Gastroesophageal sphincter (tissue), 4 donors: ENCODE measurements at places on chromosomes 11 and 22.
A peak's percentile ranks its signal among the peaks of the same experiment; 100 is the strongest.

DNA sequence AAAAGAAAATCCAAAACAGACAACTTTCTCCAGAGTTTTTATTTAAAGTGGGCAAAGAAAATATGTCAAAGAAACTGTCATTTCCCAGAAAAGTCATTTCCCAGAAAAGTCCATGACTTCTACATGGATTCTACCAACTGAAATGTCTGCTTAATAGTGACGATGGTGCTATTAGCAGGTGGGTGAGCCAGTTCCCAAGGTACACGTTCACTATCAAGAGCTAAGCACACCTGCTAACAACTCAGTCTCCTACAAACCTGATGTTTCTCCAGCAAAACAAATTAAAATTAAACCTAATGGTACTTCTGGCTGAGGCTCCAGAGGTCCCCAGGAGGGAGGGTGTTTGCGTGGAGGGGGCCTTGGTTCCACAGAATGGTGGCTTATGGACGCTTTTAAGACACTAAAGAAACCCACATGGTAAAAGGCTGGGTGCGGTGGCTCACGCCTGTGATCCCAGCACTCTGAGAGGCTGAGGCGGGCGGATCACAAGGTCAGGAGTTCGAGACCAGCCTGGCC lies 26.8 kb downstream of the POU2AF1 start:
- no peaks in the 10 kb centered on the region for H3K27me3 ChIP-seq
- no peak overlapping the region for H3K4me3 ChIP-seq
- no peaks in the 10 kb centered on the region for H3K36me3 ChIP-seq
- no peaks in the 10 kb centered on the region for H3K4me1 ChIP-seq

- H3K36me3 ChIP-seq, result no peaks in the 10 kb centered on the region
- H3K27me3 ChIP-seq, result no peaks in the 10 kb centered on the region
- no peak overlapping the region for H3K27ac ChIP-seq
- H3K4me1 ChIP-seq, result no peaks in the 10 kb centered on the region
- no peak overlapping the region for H3K4me3 ChIP-seq
- no peak for ATAC-seq
Measured at GRCh38 chr22:28279888-28280287, 360.8 kb upstream of the PITPNB start.

- H3K4me3 ChIP-seq, result no peak overlapping the region
- no peak overlapping the region for H3K27ac ChIP-seq
- peaks cover 33% of the 10 kb centered on the region for H3K27me3 ChIP-seq
- no peaks in the 10 kb centered on the region for H3K36me3 ChIP-seq
- H3K4me1 ChIP-seq, result no peaks in the 10 kb centered on the region
- ATAC-seq, result no peak
Measured at GRCh38 chr11:62182147-62182891, 7.7 kb upstream of the SCGB1D1 start.

- H3K4me1 ChIP-seq, result no peaks in the 10 kb centered on the region
- no peak for ATAC-seq
- no peak overlapping the region for H3K4me3 ChIP-seq
- H3K27me3 ChIP-seq, result no peaks in the 10 kb centered on the region
- H3K27ac ChIP-seq, result no peak overlapping the region
- no peaks in the 10 kb centered on the region for H3K36me3 ChIP-seq
Measured at GRCh38 chr11:33952805-33953204, 60.9 kb upstream of the LMO2 start.

- H3K27ac ChIP-seq, result no peak overlapping the region
- ATAC-seq, result no peak
- no peak overlapping the region for H3K4me3 ChIP-seq
Measured at GRCh38 chr11:75510004-75510722, 15.6 kb downstream of the GDPD5 start.

GRCh38 chr11:64858467-64859263 lies 14.2 kb upstream of the CDC42BPG start:
- ATAC-seq, result no peak
- peaks cover 100% of the 10 kb centered on the region for H3K4me1 ChIP-seq
- no peak overlapping the region for H3K4me3 ChIP-seq
- peaks cover 41% of the 10 kb centered on the region for H3K36me3 ChIP-seq
- H3K27ac ChIP-seq, result peak overlapping the region; percentile 78
- H3K27me3 ChIP-seq, result no peaks in the 10 kb centered on the region

- no peak for ATAC-seq
- H3K4me3 ChIP-seq, result no peak overlapping the region
- no peaks in the 10 kb centered on the region for H3K36me3 ChIP-seq
- H3K27ac ChIP-seq, result no peak overlapping the region
- H3K27me3 ChIP-seq, result no peaks in the 10 kb centered on the region
Measured at GRCh38 chr22:24236656-24237055, 8.2 kb downstream of the GGT5 start.

DNA sequence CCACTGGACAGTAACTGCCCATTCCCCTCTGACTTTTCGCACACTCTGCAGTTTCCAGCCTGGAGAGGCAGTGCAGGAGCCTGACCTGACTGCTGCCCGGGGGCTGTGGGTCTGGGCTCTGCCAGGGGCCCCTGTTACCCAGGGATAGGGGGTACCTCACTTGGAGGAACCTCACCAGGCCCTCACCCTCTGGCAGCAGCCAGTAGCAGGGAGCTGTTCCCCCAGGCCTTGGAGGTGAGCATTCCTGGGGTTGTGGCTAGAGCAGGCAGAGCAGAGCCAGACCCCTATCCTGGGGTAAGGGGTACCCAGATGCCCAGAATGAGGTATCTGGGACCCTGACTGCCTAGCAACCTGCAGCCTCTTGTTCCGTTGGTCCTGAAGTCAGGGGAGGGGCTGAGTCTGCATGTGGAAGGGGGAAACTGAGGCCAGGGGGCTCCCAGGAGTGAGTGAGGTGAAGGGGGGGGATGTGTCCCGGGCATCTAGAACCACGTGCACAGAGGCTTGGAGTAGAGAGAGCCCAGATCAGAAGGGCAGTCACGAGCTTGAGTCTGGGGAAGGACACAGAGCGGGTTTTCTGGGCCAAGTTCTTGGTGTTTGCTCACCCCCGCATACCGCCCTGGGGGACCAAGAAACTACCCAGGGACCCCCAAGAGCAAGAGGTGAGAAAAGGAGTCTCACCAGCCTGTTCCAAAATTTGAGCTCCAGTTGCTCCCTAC lies 43.9 kb upstream of the ACCSL start:
- H3K27ac ChIP-seq, result no peak overlapping the region
- H3K4me3 ChIP-seq, result no peak overlapping the region
- no peaks in the 10 kb centered on the region for H3K27me3 ChIP-seq
- ATAC-seq, result no peak

DNA sequence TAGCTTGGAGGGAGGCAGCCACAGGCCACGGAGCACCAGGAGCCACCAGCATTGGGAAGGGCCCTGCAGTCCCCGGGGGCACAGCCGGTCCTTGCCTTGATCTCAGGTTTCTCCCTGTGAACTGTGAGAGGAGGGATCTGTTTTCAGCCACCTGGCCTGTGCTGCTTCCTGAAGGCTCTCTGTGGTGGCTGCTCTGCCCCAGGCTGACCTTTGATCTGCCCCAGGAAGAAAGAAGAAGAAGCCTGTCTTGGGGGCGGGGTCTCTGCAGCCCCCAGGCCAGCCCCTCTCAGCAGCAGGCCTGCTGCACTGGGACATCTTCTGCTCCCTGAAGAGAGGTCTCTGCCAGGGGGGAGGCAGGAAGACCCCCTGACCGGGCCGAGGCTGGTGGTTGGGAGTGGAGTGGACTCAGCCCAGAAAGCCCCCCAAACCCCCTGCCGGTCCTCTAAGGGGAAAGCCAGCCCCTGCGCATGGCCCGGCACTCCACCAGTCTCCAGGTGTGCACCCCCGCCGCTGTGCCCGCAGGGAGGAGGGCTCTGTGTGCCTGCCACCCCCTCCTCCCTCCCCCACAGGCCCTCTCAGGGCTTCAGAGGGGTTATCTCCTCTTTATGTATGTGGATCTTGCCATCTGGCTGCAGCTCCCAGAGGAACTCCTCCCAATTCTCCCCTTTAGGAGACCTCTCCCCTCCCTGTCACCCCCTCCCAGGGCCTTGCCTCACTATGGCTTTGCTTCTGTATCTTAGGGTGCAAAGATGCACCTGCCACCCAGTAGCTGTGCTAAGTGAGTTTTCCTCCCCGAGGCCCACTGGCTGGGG lies 675.3 kb downstream of the BRD1 start:
- H3K4me1 ChIP-seq, result no peaks in the 10 kb centered on the region
- H3K27me3 ChIP-seq, result peaks cover 85% of the 10 kb centered on the region
- H3K27ac ChIP-seq, result no peak overlapping the region
- H3K36me3 ChIP-seq, result no peaks in the 10 kb centered on the region

GRCh38 chr22:43819421-43819921 lies 7.4 kb upstream of the EFCAB6 start:
- H3K27me3 ChIP-seq, result peaks cover 51% of the 10 kb centered on the region
- H3K4me3 ChIP-seq, result no peak overlapping the region
- H3K27ac ChIP-seq, result no peak overlapping the region
- H3K4me1 ChIP-seq, result no peaks in the 10 kb centered on the region
- no peaks in the 10 kb centered on the region for H3K36me3 ChIP-seq
- ATAC-seq, result no peak

GRCh38 chr11:98409069-98409468 lies 611.7 kb upstream of the CNTN5 start:
- no peaks in the 10 kb centered on the region for H3K36me3 ChIP-seq
- H3K27ac ChIP-seq, result no peak overlapping the region
- no peaks in the 10 kb centered on the region for H3K27me3 ChIP-seq
- no peak overlapping the region for H3K4me3 ChIP-seq

DNA sequence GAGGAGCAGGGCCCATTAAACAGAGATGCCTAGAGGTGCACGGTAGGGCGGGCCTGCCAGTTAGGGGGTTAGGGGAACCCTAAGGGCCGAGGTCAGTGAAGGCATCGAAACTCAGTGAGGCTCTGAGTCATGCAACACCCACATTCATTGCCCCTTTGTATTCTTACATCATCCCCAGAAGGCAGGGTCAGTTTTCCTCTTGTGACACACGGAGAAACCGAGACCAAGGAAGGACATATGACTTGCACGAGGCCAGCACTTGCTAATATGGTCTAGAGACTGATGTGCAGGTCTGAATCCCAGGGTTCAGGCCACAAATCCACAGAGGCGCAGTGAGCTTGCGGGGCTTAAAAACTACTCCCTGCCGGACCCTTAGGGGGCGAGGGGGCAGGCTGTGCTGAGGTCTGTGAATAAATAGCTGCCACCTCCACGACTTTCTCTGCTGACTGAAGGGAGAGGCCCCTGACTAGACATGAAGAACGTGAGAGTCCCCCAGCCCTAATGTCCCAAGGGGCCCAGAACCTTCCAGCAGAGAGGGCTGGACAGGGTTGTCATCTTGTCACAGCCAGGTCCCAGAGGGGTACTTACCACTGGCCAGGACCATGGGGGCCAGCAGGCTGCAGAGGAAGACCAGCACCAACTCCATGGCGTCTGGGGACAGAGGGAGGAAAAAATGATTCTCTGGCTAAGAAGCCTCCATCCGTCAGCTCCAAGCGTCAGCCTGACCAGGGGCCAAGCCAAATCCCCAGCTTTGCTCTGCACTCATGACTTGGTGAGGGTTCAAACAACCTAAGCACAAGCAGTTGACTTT lies 17.8 kb upstream of the FXYD2 start:
- no peaks in the 10 kb centered on the region for H3K36me3 ChIP-seq
- H3K4me3 ChIP-seq, result no peak overlapping the region
- H3K27ac ChIP-seq, result no peak overlapping the region
- ATAC-seq, result peak; percentile 46
- H3K4me1 ChIP-seq, result no peaks in the 10 kb centered on the region
- no peaks in the 10 kb centered on the region for H3K27me3 ChIP-seq

GRCh38 chr11:1953489-1954266 lies 6.5 kb downstream of the MRPL23 start:
- H3K4me3 ChIP-seq, result no peak overlapping the region
- ATAC-seq, result peak; percentile 64
- H3K27ac ChIP-seq, result no peak overlapping the region
- no peaks in the 10 kb centered on the region for H3K27me3 ChIP-seq

GRCh38 chr22:36687516-36687915 lies 16.0 kb downstream of the CACNG2 start:
- H3K27me3 ChIP-seq, result peaks cover 97% of the 10 kb centered on the region
- ATAC-seq, result no peak
- no peaks in the 10 kb centered on the region for H3K36me3 ChIP-seq
- H3K4me1 ChIP-seq, result no peaks in the 10 kb centered on the region
- no peak overlapping the region for H3K4me3 ChIP-seq

DNA sequence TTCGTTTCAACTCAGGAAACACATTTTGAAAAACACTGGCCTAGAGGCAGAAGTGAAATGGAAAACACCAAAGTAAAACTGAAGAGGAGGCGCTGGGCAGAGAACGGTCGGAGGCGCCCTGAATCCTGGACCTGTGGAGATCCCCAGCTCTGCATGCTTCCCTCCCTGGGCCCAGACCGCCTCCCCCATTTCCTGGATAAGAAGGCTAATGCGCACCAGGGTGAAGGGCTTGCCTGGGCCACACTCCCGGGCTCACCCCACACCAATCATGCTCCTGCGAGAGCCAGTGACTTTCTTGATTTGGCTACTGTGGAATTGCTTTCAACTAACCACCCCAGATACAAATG lies 167.1 kb downstream of the CRYBB2 start:
- no peaks in the 10 kb centered on the region for H3K27me3 ChIP-seq
- no peaks in the 10 kb centered on the region for H3K36me3 ChIP-seq
- no peak overlapping the region for H3K4me3 ChIP-seq
- ATAC-seq, result no peak

- ATAC-seq, result no peak
- H3K36me3 ChIP-seq, result no peaks in the 10 kb centered on the region
- peak overlapping the region; percentile 78 for H3K27ac ChIP-seq
- peak overlapping the region; percentile 19 for H3K4me3 ChIP-seq
- H3K27me3 ChIP-seq, result peaks cover 17% of the 10 kb centered on the region
Measured at GRCh38 chr22:39252461-39253434, 8.0 kb upstream of the PDGFB start.

- no peak overlapping the region for H3K27ac ChIP-seq
- H3K36me3 ChIP-seq, result no peaks in the 10 kb centered on the region
- no peaks in the 10 kb centered on the region for H3K4me1 ChIP-seq
Measured at GRCh38 chr22:49297871-49298721, 529.6 kb downstream of the BRD1 start.

- peak overlapping the region; percentile 92 for H3K27ac ChIP-seq
- H3K36me3 ChIP-seq, result no peaks in the 10 kb centered on the region
- H3K4me3 ChIP-seq, result no peak overlapping the region
Measured at GRCh38 chr11:12286606-12287005, 90.8 kb upstream of the PARVA start.

GRCh38 chr11:102452461-102453301 lies at the start of gene TMEM123:
TSS of gene TMEM123 (minus strand) at chr11:102452765. CDS start at chr11:102452623, 142 bp downstream.
- peaks cover 43% of the 10 kb centered on the region for H3K4me1 ChIP-seq
- no peaks in the 10 kb centered on the region for H3K27me3 ChIP-seq
- peak; percentile 88 for ATAC-seq
- no peaks in the 10 kb centered on the region for H3K36me3 ChIP-seq

GRCh38 chr22:29122041-29122440 lies 49.2 kb downstream of the KREMEN1 start:
- no peaks in the 10 kb centered on the region for H3K27me3 ChIP-seq
- ATAC-seq, result no peak
- no peak overlapping the region for H3K4me3 ChIP-seq
- H3K4me1 ChIP-seq, result no peaks in the 10 kb centered on the region
